ENCODE measurements at places on chromosomes 11 and 22. TPM values are rescaled to one million over a fixed set of nuclear protein-coding genes. Genes with fewer than 3 reads are reported as not detected.

- no peak for DNase-seq
Observed at GRCh38 chr11:134513585-134514120, 101.6 kb upstream of the B3GAT1 start.

DNA sequence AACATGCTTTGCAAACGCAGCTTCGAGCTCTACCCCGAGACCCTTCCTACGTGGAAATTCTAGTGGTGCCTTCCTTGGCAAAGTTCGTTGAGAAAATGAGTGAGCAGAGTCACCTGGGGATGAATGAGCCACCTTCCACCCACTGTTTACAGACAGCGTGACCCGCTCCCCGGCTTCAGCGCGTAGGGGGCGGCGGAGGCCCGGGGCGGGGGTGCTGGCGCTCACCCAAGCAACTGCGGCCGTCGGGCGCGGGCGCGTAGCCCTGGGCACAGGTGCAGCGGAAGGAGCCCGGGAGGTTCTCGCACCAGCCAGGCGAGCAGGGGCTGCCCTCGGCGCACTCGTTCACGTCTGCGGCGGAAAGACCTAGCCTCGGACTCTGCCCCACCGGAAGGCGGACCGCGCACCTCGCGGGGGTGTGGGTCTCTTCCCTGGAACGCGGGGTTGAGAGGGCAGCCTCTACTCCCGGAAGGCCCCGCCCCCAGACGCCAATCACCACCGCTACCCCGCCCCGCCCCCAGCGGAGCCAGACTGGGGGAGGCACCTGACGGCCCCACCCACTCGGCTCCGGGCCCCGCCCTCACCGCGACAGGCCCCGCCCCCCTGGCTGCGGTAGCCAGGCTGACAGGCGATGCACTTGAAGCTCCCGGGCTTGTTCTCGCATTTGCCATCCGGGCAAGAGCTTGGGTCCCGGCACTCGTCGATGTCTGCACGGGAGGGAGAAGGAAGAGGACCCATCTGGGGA, 11.8 kb downstream of the LTBP3 start:
- no peak for DNase-seq

DNA sequence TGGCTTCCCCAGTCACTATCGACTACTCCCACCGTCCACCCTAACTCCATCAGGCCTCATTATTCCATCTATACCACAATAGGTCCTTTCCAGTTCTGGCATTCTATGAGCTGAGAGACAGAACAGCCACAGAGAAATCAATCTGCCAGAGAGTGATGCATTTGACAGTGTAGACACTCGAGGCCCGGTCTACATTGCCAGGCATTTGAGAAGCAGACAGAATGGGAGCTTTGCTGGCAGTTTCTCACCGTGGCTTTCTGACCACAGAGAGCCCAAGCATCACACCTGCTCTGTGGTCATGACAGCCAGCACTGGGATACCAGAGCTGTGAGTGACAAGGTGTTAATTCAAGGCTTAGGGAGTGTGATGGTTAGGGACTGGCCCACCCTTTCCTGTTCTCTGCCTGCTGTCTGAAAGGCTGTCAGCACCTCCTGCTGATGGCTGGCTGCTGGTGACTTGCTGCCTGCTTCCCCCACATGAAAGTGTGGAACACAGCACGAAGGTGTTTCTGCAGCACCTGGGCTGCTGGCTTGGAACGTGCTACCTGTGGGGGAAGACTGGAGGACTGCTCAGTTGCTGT, 137.8 kb downstream of the KIRREL3 start:
- no peak for DNase-seq

DNA sequence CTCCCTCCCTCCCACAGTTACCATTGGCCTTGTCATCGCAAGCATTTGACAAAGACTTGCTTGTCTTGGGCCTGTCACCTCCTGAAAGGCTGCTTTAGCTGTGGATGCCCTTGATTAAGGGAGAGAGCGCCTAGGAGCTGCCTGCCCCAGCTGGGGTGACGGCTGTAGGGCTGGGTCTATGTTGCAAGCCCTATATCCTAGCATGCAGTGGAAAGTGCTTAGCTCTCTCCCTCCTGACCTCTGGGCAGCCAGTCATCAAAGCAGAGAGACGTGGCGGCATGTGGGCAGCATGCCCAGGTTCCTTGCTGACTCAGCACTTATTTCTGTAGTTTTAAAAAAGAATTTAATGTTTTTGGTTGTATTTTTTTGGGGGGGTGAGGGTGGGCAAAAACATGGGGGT, 75.9 kb downstream of the BARX2 start:
- DNase-seq, result no peak

- DNase-seq, result no peak
Observed at GRCh38 chr11:12600829-12601228, 73.4 kb upstream of the TEAD1 start.

DNA sequence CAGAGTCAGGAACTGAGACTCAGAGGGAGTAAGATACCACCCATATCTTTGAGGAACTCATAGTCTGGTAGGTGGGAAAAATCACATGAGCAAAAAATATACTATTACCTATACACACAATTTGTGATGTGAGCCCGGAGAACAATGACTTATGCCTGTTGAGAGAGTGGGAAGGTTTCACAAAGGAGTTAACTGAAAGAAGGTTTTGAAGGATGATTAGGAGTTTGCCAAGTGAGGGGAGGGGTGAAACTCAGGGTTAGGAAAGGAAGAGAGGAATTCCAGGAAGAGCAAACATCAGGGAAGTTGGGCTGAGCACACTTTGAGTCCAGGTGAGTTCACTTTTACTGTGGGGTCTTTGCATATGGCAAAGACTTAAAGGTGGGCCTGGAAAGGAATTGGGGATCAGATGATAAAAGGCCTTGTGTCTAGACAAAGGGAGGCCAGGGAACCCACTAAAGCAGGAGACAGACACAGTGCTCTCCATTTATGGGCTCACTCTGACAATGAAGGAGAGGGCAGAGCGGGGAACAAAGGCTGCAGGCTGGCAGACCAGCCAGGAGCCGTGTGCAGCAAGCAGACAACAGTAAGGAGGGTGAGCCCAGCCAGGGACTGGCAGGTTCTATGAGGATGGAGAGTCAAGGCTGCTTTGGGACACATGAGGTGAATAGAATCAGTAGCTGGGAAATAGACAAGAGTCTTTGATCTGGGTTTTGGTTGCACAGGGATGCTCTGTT, 33.1 kb downstream of the TSPAN18 start:
- no peak for DNase-seq

DNA sequence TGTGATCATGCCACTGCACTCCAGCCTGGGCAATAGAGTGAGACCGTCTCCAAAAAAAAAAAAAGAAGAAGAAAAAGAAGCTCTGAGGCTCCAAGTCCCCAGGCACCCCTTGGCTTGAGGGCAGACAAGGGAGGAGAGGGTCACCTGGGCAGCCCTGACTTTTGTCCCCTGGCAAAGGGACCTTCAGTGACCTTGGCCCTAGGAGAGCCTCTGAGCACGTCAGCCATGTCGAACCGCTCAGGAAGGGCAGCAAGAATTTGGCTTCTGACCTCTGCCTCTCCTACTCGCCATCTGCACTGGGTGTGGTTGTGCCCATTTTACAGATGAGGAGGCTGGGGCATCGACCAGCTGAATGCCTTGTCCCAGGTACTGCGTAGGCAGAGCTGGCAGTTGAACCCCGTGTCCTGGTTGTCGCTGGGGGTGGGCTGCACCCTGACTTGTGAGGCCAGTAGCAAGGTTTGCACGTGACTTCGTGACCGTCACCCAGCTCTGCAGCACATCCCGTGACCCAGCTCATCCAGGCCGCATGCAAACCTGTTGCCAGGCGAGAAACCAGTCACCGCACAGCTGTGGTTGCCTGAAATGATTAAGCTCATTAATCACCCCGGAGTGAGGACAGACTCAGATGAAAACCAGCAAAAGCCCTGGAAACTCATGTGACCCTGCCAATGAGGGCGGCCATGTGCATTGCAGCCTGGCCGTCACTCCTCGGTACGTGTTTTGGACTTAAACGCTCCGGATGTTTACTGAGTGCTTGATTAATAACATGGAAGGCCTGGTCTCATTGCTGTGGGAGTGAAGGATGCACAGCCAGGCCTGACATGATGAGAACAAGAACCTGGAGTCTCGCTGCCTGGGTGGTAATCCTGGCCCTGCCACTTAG, 47.7 kb upstream of the PPP6R3 start:
- DNase-seq, result peak; percentile 84

GRCh38 chr11:101816613-101817012, 98.2 kb upstream of the CEP126 start:
- DNase-seq, result no peak

GRCh38 chr11:102868339-102868738, 6.4 kb downstream of the MMP12 start:
- DNase-seq, result peak; percentile 54

DNA sequence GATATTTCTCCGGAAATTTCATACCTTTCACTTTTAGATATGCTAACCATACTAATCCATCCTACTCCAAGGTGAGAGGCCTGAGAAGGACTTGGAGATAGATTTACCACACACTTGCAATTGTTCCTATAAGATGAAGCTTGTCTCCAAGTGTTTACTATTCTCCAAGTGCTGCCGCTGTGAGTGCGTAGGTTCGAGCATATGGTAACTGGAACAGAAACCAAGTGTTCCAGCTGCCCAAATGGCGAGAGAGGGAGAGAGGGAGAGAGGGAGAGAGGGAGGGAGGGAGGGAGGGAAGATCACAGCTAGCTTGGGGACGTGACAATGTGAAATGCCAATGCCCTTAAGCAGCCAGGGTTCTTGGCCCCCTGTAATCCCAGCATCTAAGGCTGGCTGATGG, 21.5 kb downstream of the ASCC2 start:
- DNase-seq, result no peak

- no peak for DNase-seq
Observed at GRCh38 chr11:117693344-117693743, 103.7 kb downstream of the DSCAML1 start.

GRCh38 chr11:44345781-44346180, 35.8 kb upstream of the ALX4 start:
- no peak for DNase-seq

GRCh38 chr11:133070021-133070713, 462.1 kb downstream of the OPCML start:
- DNase-seq, result no peak

DNA sequence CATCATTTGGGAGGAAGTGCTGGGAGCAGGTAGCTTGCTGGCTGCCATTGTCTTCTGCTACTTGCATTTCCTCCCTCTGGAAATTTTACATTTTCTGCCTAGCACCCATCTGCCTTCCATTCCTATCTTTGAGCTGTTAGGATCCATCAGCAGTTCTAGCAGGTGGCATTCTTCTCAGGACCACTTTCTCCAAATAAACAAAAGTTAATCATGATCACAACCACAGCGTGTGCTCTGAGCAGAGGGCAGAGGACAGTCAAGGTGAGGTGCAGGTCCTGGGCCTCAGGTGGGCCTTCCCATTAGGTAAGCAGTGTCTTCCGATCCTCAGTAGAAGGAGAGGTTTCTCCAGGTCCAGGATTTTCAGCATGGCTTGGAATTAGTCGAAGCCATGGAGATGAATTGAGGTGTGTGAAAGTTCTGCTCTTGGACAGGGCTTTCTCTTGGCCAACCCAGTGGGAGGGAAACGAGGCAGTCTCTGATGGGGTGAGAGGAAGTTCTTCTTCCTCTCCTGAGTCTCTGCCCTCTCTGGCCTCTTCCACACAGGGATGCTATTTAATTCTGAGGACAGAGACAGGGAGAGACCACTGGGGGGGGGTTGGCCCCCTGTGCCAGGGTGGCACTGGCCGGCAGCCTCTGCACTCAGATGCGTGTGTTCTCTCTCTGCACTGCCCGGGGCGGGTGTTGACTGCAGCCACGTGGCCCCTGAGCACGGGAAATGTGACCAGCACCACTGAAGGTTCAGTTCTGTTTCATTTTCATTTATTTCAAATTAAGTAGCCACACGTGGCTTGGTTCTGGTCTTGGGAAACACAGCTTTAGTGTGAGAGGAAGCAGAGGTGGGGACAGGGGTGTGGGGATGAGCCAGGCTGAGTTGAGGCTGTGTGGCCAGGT, 170.8 kb downstream of the TBC1D22A start:
- no peak for DNase-seq

- DNase-seq, result no peak
Observed at GRCh38 chr11:126355926-126356897, 726 bp downstream of the ST3GAL4 start.

The KRTAP5-8 gene
- not detected for total RNA-seq

The DDX25 gene
- total RNA-seq, result 0.70 TPM

The OR8D4 gene
- total RNA-seq, result not detected

The RASGRP2 gene
- 3.9 TPM for total RNA-seq

The SEPTIN3 gene
- 0.52 TPM for total RNA-seq

The ACCS gene
- total RNA-seq, result 21.3 TPM

The KCNK7 gene
- total RNA-seq, result not detected

The PVALB gene
- total RNA-seq, result not detected

The SLC22A12 gene
- total RNA-seq, result not detected

The TSPAN18 gene
- total RNA-seq, result 39.1 TPM

The VSIG10L2 gene
- total RNA-seq, result not detected

All from astrocyte (in vitro differentiated cells and primary cell).